ENCODE measurements at places on chromosomes 11 and 22.
A peak's percentile ranks its signal among the peaks of the same experiment; 100 is the strongest.

DNA sequence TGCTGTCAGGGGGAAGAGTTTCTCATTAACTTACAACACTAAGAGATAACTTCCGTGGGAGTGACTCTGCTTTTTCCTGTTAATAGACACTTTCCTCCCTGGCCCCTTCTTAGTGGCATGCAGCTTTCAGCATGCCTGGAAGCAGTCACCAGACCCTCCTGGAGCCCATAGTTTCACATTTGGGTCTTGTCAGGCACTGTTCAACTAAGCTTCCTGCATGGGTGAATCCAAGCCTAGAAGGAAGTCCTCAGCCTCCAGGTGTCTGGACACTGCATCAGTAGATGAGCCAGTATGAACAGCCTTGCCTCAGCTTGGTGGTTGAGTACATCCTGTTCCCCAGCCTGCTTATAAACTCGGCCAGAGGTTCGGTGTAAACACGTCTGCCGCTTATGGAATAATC, 68.1 kb downstream of the PPP6R3 start:
- no peak for DNase-seq

DNA sequence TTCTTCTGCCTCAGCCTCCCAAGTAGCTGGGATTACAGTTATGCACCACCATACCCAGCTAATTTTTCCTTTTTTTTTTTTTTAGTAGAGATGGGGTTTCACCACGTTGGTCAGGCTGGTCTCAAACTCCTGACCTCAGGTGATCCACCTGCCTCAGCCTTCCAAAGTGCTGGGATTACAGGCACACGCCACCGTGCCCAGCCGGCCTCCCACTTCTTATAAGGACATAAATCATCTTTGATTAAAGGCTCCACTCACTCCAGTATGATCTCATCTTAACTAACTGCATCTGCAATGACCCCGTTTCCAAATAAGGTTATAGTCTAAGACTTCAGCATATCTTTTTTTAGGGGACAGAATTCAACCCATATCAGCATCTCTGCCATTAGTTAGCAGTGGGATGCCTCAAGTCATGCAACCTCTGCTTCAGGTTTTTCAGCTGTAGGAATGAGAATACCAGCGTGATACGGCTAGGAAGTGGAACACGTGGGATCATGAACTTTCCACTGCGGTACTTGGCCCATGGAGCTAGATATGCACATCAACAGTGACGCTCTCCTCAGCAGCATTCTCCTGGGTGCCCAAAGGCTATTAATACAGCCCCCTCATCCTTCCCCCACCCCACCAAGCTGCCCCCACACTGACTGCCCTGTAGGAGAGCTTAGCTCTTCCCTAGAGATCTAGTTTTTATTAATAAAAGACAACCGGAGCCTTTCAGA, 41.4 kb downstream of the MCHR1 start:
- DNase-seq, result no peak

DNA sequence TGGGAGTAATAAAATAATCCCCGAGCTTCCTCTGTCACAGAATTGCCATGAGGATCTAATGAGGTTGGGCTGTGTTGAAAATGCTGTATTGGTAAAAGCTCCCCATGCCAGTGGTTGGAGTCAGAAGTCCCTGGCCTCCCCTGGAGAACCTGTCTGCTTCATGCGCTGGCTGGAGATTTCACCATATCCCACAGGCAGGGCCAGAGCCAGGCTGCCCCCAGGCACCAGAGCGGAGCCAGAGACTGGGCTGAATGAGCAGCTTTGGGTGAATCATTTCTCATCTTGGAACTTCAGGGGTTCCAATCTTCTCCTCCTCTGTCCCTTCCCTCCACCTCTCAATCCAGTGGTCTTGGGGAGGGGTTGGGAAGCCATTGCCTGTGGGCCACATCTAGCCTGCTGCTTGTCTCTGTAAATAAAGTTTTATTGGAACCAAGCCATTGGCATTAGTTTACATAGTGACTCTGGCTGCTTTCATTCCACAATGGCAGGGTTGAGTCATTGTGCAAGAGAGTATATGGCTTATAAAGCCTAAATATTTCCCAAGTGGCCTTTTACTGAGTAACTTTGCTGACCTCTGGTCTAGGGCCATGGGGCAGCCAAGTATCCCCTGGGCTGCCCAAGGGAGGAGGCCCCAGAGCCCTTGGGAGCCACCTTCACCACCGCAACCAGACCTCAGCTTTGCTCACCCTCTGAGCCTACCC, 35.2 kb downstream of the LRRC10B start:
- DNase-seq, result no peak

DNA sequence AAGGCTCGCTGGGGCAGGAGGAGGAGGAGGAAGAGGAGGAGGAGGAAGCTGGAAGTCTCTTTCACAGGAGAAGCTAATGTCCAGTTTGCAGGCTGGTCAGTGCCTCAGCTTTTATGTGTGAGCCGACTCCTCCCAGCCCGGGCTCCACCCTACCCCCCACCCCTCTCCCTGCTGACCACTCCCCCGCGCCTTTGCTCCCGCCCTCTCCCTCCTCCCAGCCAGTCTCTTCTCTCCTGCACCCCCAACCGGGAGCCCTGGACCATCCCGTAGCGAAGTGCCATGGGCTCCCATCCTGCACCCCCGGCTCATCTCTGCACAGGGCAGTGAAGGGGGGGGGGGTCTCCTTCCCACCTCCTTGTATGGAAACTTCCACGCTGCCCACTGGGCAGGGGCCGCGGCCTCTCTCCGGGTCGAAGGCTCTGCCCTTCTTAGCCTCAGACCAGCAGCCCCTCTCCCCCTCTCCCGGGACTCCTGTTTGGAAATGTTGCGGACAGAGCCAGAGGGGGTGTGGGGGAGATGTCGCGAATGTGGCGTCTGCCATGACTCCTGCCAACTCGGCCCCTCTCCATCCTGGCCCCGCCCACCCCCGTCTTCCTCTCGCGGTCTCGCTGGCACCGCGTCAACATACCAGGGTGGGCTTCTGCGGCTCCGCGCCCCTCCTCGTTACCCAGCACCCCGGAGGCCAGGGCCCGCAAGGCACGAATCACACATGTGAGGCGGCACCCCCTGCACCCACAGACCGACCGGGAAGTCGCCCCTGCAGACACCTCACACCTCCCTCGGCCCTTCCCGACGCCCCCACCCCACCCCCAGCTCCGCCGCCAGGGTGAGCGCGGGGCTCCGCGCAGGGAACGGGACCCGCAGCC, 1.8 kb downstream of the IGF2 start:
- no peak for DNase-seq

DNA sequence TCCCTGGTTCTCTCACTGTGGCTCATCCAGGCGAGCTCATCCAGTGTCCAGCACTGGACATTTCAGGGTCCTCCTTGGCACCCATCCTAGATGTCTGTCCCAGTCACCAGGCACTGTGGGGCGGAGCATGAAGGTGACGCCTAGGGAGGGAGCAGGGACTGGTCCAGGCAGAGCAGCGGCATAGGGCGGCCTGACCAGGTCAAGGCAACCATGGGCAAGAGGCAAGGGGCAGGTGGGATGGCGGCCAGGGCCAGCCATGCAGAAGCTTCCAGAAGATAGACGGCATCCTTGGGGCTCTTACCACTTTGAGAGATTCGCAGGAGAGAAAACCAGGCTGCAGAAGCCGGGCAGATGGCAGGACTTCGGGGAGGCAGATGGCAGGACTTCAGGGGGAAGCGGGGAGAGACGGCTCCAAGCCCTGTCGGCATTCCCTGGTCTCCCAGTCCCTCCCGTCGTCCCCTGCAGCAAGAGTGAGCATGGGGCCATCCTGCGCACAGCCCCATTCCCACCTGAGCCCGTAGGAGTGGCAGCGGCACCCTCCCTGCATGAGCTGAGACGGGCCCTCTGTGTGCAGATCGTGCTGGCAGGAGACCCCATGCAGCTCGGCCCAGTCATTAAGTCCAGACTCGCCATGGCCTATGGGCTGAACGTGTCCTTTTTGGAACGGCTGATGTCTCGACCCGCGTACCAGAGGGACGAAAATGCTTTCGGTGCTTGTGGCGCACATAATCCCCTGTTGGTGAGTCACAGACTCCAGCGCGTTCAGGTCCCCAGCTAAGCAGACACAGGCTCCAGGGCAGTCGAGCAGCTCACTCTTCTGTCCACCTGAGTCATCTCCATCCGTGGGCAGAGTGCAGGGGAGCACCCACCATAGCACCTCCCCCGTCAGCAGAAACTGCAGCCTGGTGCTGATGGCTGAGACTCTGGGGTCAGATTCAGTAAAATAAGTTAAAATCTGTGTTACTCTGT, 20.1 kb upstream of the PANX2 start:
- DNase-seq, result no peak

DNA sequence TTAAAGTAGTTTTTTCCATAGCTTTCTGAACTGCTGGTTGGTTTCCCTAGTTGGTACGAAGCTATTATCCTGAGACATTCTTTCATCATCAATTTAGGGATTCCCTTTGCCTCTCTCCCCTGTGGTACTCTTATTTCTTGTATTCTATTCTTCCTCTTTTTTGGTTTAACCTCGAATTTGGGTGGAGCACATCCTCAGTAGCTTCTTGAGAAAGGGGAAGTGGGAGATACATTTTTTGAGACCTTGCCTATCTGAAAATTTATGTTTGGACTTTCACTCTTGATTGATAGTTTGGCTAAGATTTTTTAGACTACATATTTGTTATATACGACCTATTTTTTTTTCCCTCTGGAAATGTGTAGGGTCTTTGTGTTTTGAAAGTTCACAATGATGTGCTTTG, 121.7 kb upstream of the ZBED5 start:
- DNase-seq, result no peak

- no peak for DNase-seq
Measured at GRCh38 chr11:45949992-45950407, 27.5 kb downstream of the LARGE2 start.

- DNase-seq, result no peak
Measured at GRCh38 chr11:65132238-65132987, 1.9 kb downstream of the SYVN1 start.

GRCh38 chr22:41998361-41999261, at the start of gene WBP2NL:
Gene WBP2NL, plus strand, starts transcription at chr22:41998788. Its CDS starts 31 bp downstream, at chr22:41998819.
- DNase-seq, result peak; percentile 70

DNA sequence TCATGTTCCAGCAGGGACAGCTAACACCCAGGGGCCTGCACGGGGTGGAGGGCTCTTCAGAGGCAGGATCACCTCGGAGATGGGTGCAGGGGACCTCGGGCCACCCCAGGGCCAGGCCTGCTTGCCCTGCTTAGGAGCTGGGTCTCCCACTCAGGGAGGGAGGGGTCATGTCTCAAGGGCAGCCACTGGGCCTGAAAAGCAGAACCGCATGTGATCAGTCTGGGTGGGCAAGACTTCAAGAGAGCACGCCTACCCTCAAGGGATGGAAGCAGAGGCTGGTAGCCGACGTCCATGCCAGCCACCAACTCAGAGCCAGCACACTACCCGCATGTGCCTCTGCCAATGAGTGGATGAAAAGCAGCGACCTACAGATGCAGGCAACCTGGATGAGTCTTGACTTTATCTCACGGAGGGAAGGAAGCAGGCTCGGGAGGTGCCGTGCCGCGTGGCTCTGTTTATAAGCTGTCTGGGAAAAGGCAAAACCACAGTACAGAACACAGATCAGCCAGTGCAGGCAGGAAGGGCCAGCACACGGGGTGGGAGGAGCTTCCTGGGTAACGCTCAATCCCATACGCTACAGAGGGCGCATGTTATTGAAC, 16.0 kb downstream of the TBX1 start:
- no peak for DNase-seq

DNA sequence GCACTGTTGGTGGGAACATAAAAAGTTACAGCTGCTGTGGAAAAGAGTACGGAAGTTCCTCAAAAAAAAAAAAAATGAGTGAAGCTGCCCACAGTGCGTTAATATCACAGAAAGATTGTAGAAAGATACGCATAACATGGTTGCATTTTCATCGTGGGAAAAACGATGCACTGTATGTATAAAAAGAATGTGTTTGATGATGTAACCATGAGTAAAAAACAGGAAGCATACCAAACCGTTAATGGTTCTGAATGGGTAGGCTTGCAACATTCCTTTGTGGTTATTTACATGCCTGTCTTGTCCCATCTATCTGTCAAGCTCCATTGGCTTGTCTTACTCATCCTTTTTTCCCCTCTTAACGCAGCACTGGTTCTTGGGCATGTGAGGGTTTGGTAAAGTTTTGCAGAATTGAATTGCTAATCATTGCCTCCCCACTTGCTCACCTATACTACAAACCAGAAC, 33.8 kb upstream of the DKK3 start:
- no peak for DNase-seq

DNA sequence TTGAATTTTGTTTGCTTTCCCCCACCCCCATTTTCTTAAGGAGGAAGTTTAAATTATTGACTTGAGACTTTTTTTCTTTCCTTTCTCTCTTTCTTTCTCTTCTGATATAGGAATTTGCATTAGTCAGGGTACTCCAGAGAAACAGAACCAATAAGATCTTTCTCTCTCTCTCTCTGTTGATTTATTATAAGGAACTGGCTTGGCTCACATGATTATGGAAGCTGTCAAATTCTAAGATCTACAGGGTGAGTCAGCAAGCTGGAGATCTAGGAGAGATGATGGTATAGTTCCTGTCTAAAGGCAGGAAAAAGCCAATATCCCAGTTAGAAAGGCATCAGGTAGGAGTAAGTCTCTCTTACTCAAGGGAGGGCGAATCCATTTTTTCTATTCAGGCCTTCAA, 64.0 kb downstream of the CCDC81 start:
- no peak for DNase-seq

GRCh38 chr11:8038811-8039529, 42.0 kb upstream of the TUB start:
- DNase-seq, result no peak

DNA sequence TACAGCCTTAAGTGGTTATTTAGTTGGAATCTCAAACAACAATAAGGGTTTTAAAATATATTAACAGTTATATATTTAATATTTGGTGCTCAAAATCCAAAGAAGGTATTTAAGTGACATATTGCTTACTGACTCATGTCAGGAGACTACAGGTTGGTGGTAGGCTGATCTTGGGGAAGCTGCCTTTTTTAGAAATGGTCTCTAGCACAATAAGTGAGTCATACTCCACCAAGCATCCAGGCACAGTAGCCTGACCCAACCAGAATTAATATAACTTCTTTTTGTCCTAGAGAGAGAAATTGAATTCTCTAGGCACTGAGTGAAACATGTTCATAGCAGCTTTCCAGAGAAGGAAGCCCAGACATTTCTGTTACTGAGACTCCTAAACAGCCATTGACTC, 868.5 kb upstream of the TENM4 start:
- no peak for DNase-seq
